Smooth muscle cell of the brain vasculature (primary cell): ENCODE measurements at places on chromosomes 3 and 15.
A peak's percentile ranks its signal among the peaks of the same experiment; 100 is the strongest.

DNA sequence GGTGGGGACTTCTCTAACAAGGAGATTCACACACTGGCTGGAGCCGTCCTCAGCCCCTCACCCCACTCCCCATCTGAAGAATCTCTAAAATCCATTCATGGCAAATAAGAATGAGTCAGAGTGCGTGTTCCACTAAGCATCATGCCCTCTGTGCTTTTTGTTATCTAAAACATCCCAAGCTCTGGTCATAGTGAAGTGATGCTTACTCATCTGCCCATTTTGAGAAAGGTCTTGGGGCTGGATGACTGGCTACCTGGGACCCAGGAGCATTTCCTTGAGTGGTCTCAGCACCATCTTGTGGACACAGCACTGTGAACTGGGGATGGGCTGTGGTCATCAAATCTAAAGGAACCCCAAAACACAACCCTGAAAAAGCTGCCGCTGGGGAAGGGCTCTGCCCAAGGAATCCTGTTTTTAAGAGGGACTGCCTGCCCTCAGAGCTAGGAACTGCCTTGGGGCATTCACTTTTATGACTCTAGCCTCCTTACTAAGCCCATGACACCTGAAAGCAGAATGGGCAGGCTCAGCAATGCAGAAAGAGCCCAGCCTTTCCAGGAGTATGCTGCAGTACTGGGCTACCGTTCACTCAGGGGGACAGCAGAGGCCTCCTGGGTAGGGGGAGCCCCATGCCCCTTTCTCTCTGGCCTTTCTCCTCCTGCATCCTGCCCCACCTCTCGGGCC, 53.5 kb downstream of the ZBTB38 start:
- DNase-seq = no peak

GRCh38 chr3:130462089-130462488, 54.9 kb upstream of the COL6A6 start:
- no peak for DNase-seq

GRCh38 chr3:120284747-120285507, at the start of gene GPR156:
Gene GPR156, minus strand, starts transcription at chr3:120285222. Its CDS starts 41,124 bp downstream, at chr3:120244098.
- no peak for DNase-seq

DNA sequence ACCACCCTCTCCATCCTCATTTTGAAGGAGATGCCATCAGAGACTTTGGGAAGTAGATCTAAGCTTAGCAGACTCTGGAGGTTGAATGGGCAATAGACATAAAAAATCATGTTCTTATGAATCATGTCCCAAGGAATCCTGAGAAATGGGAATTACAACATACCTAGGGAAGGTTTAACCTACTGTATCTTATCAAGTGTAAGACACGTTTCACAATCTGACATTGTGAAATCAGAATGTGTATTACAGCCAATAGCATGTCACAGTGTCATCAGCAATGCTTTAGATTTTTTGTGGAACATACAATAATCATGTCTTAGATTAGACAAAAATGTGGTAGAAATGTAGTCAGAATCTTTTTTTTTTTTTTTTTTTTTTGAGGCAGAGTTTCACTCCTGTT, 332.4 kb upstream of the TLE3 start:
- no peak for DNase-seq

GRCh38 chr3:134291319-134292254, 40.9 kb upstream of the RYK start:
- no peak for DNase-seq

DNA sequence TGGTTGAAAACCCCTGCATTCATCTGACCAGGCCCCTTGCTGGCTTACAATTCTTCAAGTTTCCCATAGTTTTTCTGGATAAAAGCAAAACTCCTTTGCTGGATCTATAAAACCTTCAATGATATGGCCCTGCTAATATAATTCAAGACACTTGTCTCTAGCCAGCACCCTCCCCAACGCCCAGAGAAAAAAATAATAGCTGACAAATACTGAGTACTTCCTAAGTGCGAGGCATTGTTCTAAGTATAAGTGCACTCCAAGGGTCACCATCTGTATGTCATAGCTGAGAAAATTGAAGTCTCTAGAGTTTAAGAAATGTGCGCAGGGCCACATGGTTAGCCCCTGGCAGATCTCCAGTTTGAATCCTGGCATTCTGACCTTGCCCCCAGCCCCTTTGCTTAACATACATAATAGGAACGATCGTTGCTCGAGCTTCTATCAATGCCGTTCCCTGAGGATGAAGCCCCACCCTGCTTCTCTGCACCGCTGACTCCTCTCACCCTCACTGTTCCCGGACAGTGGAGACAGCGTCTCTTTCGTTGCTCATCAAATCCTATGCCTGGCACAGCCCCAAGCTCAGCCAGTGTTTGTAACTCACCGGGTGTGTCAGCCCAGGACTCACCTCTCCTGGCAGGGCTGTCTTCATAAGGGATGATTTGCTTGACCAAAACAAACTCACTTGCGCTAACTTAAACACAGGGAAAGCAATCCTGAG, 377.1 kb upstream of the PROK2 start:
- DNase-seq = no peak

GRCh38 chr3:172341482-172342059, 106.7 kb downstream of the GHSR start:
- no peak for DNase-seq

- no peak for DNase-seq
Observed at GRCh38 chr3:69174445-69174844, 52.0 kb upstream of the LMOD3 start.

DNA sequence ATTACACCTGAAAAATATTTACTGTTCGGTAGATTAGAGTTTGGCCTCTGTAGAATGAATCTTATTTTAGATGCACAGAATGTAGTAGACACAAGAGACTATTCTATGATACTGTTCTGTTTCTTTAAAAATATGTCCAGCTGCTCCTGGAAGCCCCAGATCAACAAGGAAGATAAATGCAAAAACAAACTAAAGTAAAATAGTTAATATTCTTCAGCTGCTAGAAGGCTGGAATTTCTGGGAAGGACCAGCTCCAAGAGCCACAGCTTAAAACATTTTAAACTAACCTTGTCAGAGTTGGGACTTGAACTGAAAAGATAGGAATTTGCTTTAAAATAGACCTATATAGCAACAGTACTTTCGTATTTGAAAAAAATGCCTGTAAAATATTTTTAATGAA, 277.9 kb downstream of the PTPRG start:
- DNase-seq = no peak

DNA sequence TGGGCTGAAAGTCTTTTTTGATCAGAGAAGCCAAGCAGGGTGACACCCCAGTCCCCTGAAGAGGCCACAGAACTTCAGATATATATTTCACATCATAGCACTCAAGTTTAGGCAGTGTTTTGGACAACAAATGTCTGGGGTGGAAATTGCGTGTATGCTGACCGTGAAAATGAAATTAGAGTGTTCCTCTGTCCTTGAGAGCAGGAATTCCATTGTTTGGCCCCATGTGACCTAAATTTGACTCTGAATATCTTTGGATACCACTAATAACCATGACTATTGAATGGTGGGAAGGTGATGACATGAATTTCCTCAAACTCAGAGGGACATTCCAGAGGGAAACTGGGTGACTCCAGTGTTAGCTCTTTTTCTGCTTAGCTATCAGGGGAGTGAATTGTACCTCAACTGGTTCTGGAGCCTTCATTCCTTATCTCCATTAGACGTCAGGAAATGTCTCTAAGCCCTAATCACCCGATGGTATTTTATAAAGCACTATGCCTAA, 263.5 kb upstream of the RASGRP1 start:
- DNase-seq = no peak

- peak; percentile 36 for DNase-seq
Observed at GRCh38 chr15:27826411-27826810, 272.7 kb downstream of the OCA2 start.

DNA sequence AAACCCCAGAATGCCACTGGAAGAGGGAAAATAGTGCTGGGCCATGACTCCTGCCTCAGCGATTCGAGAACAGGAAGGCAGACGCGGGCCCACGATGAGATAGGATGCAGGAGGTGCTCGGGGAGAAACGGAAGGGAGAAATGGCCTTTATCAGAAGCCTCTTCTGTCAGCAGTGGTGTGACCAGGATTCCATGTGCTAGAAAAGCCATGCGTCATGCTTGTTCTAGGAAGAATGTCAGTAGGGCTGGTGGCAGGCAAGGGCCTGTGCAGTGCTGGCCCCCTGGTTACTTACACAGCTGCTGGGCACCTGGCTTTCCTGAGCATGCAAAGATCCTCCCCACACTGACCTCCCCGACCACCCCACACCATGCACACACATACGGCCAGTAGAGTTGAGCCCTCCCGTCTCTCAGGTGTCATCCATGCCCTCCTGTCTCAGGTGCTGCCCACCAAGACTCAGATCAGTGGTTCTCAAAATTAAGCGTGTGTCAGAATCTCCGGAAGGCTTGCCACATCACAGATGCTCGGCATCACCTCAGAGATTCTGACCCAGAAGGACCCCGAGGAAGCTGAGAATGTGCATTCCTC, 106.7 kb downstream of the ADAMTS17 start:
- no peak for DNase-seq

DNA sequence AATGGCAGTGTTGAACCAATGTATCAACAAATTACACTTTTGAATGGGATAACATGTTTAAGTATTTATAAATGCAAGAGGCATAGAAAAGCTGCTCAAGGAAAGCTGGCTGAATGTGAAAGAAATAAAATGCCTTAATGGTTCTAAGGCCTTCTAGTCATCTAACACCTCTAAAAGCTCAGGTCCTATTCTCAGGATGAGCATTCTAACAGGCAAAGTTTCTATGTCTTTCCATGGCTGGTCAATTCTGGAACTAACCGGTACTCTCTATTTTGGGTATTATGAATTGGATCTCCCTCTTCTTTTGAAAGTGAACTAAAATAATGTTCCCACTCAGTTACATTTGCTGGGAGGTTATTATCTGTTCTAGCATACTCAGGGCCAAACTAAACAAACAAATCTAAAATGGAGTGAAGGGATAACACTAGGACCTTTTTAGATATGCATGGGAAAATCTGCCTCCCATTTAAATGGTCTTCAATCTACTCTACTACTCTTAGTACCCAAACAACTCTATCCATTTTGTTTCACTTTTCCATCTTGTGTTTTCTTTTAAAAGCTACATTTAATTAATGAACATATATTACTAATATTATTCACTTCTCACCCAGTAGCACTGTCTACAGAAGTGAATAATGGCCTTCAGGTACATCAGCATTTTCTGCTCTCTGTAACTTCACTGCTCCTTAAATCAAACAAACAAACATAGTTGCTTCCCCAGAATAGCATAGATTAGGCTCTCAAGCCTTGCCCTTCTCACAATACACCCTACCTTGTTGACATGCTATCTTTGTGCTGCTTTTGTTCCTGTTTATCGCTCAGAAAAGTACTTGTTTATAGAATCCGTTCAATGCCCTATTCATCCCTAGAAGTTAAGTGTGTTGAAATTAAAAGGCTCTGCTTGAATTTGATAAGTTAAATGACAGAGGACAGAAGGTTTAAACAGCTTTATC, 46.4 kb downstream of the CBLB start:
- no peak for DNase-seq

DNA sequence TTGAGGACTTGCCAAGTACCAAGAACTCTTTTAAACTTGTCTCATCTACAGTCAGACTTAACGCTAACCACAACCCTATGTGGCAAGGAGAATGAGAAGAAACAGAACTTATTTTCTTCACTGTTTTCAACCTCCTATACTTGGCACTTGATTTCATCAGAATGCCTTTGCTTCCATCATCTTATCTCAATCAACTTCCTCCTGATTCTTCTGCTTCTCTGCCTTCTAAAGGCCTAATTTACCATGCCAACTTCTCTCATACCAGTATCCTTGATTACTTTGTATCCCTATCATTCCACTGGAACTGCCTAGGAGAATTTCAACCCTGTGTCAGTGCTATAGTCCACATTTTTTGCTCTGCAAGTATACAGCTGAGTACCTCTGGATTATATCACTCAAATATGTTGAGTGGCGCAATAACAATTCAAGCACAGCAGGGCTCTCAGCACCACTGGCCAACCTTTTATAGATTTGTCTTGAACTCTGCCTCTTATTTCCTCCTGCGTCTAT, 413.6 kb downstream of the ROBO1 start:
- no peak for DNase-seq

DNA sequence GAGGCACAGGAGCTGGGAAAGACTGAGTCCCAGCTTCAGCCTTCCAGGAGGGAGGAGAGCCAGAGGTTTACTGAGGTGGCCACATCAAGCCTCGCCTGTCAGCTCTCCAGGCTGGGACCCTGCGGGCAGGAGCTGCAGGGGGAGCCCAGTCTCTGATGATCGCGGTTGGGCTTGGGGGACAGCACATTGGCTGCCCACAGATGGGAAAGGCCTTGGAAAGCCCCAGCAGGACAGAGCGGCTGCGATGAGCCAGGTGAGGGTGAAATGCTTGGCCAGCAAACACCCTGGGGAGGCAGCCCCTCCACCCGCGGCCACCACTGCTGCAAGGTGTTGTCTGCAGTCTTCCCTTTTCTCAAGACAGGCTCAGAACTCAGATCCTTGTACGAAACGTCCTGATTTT, 31.2 kb downstream of the SEC61A1 start:
- no peak for DNase-seq

DNA sequence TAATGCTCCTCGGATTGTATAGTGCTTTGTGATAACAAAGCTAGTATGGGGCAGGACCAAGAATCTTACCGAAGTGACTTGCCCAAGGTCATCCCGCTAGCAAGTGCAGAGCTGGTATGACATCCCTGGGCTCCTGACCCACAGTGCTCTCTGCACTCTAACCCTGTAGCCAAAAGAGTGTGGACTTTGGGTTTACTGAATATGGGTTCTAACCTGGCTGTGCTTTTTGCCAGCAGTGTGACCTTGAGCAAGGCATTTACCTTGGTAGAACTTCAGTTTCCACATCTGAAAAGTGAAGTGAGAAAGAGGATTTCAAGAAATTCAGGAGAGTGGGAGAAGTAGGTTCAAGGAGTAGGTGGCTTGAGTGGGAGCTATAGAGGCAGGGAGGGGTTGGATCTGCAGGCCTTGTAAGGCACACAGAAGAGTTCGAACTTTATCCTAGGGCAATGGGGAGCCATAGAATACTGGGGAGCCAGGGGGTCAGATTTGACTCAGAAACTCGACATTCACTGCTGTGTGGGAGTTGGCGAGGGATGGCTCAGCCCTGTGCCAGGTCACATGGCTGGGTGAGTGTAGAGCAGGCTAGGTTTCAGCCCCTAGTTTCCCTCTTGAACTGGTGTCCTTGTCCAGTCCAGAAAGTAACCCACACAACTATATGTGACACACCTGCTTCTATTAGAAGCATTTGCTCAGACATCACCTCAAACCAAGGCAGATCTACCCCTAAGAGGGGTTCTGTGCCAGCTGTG, 91.9 kb downstream of the RPLP1 start:
- no peak for DNase-seq

DNA sequence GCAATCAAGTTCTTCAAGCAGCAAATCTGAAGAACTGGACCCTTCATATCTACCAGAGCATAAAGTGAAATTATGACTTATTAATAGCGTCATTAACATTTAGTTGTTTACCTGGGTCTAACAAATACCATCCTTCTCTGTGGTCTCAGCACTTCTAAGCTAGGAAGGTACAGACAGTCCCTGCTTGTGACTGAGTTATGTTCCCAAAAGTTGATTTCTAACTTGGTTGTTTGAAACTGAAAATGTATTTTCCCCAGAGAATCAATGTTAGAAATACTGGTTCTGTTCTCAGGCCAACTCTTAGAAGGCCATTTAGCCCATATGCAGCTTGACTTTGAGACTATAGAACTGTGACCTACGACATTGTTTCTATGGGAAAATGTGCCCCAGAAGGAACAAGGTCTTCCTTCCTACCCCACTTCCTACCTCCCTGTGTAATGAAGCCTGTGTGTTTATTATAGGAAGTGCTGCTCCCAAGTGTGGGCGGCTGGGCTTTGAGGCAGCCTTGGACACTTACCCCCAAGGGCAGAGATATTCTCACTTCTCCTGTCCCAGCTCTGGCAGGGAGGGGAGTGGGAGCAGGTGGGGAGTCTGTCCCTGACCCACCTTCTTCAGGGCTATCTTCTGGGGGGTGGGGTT, 12.2 kb upstream of the MAPK6 start:
- no peak for DNase-seq
